SK-N-SH (cell line): ENCODE measurements at places on chromosomes 2 and 18. TPM values are rescaled to one million over a fixed set of nuclear protein-coding genes. Genes with fewer than 3 reads are reported as not detected.

- peaks cover 3% of the 10 kb centered on the region; the same call in 1 of the 2 replicates for H3K36me3 ChIP-seq
- no peak overlapping the region for H3K27ac ChIP-seq
- H3K4me3 ChIP-seq, result no peak overlapping the region
- H3K4me1 ChIP-seq, result no peaks in the 10 kb centered on the region
- DNase-seq, result no peak
These were observed 45.9 kb downstream of the FAM228A start for GRCh38 chr2:24220554-24221291.

Gene CCDC102B
- polyA plus RNA-seq, result 2.0 and 2.4 TPM in 2 replicates

Gene KIAA2012
- polyA plus RNA-seq, result 0.07 and 0.11 TPM in 2 replicates

GRCh38 chr2:239499726-239500573 lies 99.1 kb upstream of the HDAC4 start:
- H3K36me3 ChIP-seq, result no peaks in the 10 kb centered on the region
- no peak overlapping the region for H3K27ac ChIP-seq
- no peaks in the 10 kb centered on the region for H3K4me1 ChIP-seq
- no peak overlapping the region for H3K4me3 ChIP-seq

Gene C2orf72
- polyA plus RNA-seq, result 0.32 and 0.35 TPM in 2 replicates

Gene FAM161A
- polyA plus RNA-seq, result 0.90 and 1.2 TPM in 2 replicates

Gene SPATA3
- polyA plus RNA-seq, result not detected in 2 replicates

- peaks cover 33% of the 10 kb centered on the region for H3K27me3 ChIP-seq
- no peak overlapping the region for H3K27ac ChIP-seq
- 0 out of 2 replicates have a peak, but pooled peaks cover 6% of the 10 kb centered on the region for H3K4me1 ChIP-seq
- H3K36me3 ChIP-seq, result no peaks in the 10 kb centered on the region
- DNase-seq, result no peak
- H3K4me3 ChIP-seq, result no peak overlapping the region
These were observed 7.5 kb upstream of the BCL11A start for GRCh38 chr2:60560734-60561644.

Gene CCDC74B
- polyA plus RNA-seq, result 14.5 and 16.2 TPM in 2 replicates

GRCh38 chr2:1611886-1612285 lies 132.4 kb downstream of the PXDN start:
- H3K27me3 ChIP-seq, result no peaks in the 10 kb centered on the region
- no peak for DNase-seq
- no peak overlapping the region for H3K4me3 ChIP-seq
- no peak overlapping the region for H3K27ac ChIP-seq

Gene HRH4
- not detected in 2 replicates for polyA plus RNA-seq

GRCh38 chr2:100852999-100853908 lies 33.3 kb downstream of the NPAS2 start:
- no peak overlapping the region for H3K27ac ChIP-seq
- H3K4me1 ChIP-seq, result peaks cover 14% of the 10 kb centered on the region; the same call in 1 of the 2 replicates
- no peak overlapping the region for H3K4me3 ChIP-seq

GRCh38 chr2:43074052-43074451 lies 152.4 kb downstream of the ZFP36L2 start:
- peak overlapping the region; percentile 95 for H3K27ac ChIP-seq
- H3K4me1 ChIP-seq, result peaks cover 49% of the 10 kb centered on the region
- no peak for DNase-seq
- no peaks in the 10 kb centered on the region for H3K27me3 ChIP-seq
- no peak overlapping the region for H3K4me3 ChIP-seq
- no peaks in the 10 kb centered on the region for H3K36me3 ChIP-seq

Gene RAX
- polyA plus RNA-seq, result not detected in 2 replicates

GRCh38 chr2:236840215-236840614 lies 245.5 kb upstream of the COPS8 start:
- H3K27me3 ChIP-seq, result no peaks in the 10 kb centered on the region; the same call in 1 of the 2 replicates
- H3K27ac ChIP-seq, result no peak overlapping the region
- H3K36me3 ChIP-seq, result no peaks in the 10 kb centered on the region

- no peak for DNase-seq
- no peaks in the 10 kb centered on the region for H3K27me3 ChIP-seq
- H3K4me1 ChIP-seq, result peaks cover 3% of the 10 kb centered on the region; the same call in 1 of the 2 replicates
These were observed 264.5 kb downstream of the BCL2 start for GRCh38 chr18:63054901-63055584.

GRCh38 chr2:178477443-178478129 lies 814 bp downstream of the FKBP7 start:
- no peaks in the 10 kb centered on the region for H3K27me3 ChIP-seq
- peak; percentile 34 for DNase-seq
- peak overlapping the region; percentile 93 for H3K4me3 ChIP-seq
- peak overlapping the region; percentile 91 for H3K27ac ChIP-seq
- peaks cover 26% of the 10 kb centered on the region for H3K4me1 ChIP-seq
- H3K36me3 ChIP-seq, result peaks cover 5% of the 10 kb centered on the region

DNA sequence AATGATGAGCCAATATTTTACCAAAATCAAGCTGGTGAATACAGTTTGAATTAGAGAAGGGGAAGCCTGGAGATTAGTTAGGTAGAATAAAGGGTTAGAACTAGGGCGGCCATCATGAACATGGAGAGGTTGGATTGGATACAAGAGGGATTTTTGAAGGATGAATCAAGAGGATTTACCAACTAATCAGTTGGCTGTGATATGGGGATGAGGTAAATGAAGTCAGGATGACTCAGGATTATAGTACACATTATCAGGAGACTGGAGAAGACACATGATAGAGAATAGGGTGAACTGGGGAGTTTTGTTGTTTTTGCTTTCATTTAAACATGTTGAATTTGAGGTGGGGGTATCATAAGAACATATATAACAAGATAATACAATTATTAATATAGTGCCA lies 73.8 kb upstream of the PROKR1 start:
- no peak for DNase-seq
- H3K4me1 ChIP-seq, result 0 out of 2 replicates have a peak, but pooled peaks cover 6% of the 10 kb centered on the region
- H3K4me3 ChIP-seq, result no peak overlapping the region
- H3K27me3 ChIP-seq, result no peaks in the 10 kb centered on the region

- no peaks in the 10 kb centered on the region for H3K4me1 ChIP-seq
- H3K27ac ChIP-seq, result no peak overlapping the region
- no peaks in the 10 kb centered on the region for H3K27me3 ChIP-seq
- H3K36me3 ChIP-seq, result no peaks in the 10 kb centered on the region
- DNase-seq, result no peak
These were observed 107.6 kb upstream of the MAP3K20 start for GRCh38 chr2:172968061-172968469.

DNA sequence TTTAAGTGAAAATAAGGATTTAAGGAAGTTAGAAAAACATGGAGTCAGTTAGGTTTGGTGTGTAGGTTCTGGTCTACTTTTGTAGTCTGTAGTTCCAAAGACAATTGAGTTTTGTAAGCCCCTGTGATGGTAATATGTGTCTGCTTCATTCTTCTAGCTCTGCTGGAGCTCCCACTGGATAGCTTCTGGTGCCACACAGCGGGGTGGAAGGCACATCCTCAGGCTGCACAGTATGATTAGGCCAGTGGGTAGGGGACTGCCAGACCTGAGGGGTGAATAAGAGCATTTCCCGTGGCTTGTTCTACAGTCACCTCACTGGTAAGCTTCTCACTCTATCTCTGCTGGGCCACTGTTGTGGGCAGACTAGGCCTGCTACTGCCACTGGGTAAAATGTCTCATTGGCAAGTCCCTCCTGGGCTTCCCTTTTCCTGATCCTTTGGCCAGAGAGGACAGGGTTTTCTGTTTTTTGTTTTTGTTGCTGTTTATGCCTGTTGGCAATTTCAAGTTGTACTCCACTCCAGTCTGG lies 44.5 kb downstream of the TMEM131 start:
- no peak overlapping the region for H3K4me3 ChIP-seq
- H3K27me3 ChIP-seq, result no peaks in the 10 kb centered on the region
- peak overlapping the region; percentile 61; the same call in 1 of the 2 replicates for H3K27ac ChIP-seq
- DNase-seq, result no peak
- H3K4me1 ChIP-seq, result peaks cover 18% of the 10 kb centered on the region
- H3K36me3 ChIP-seq, result no peaks in the 10 kb centered on the region

DNA sequence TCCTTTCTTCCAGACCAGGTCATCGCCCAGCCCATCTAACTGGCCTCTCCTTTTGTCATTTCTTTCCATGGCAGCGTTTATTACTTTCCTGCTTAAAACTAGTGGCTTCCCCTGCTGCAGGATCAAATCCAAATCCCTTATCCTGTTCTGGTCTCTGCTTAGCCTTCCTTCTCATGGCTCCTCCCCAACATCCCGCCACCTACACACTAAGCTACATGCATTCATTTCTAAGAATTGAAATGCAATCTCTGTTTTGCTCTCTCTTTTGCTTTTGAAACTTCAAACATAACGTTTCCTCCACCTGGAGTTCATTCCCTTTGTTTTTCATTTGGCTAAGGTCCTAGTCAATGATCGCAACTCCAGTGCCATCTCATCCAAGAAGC lies 18.0 kb upstream of the DPP4 start:
- peak overlapping the region; percentile 82 for H3K27ac ChIP-seq
- no peak overlapping the region for H3K4me3 ChIP-seq
- DNase-seq, result no peak

DNA sequence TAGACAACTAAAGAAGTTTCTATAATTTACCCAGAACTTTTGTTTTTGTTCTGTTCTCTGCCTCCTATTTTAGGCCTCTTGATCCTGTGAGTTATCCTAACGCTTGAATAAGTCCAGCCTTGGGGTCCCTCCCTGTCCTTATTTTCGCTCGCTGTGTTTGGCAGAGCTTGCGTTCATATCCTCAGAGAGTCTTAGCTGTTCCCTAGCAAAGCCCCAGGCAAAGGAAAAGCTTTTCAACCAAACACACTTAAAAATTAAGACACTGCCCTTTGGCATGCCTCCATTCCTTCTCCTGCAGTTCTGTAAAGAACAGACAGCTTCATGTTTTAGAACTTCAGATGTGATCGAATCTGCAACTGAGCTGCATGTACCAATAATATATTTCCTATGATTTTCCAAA lies 517.2 kb downstream of the SUCLG1 start:
- H3K27ac ChIP-seq, result no peak overlapping the region
- H3K36me3 ChIP-seq, result no peaks in the 10 kb centered on the region
- DNase-seq, result no peak
- H3K4me3 ChIP-seq, result no peak overlapping the region

Gene PNO1
- polyA plus RNA-seq, result 16.8 and 20.6 TPM in 2 replicates

- no peaks in the 10 kb centered on the region for H3K36me3 ChIP-seq
- peak overlapping the region; percentile 94 for H3K4me3 ChIP-seq
- DNase-seq, result no peak
- peaks cover 7% of the 10 kb centered on the region; the same call in 1 of the 2 replicates for H3K27me3 ChIP-seq
- no peak overlapping the region for H3K27ac ChIP-seq
- peaks cover 9% of the 10 kb centered on the region for H3K4me1 ChIP-seq
These were observed 710 bp downstream of the SEC11C start for GRCh38 chr18:59140302-59140885.

Gene RESP18
- polyA plus RNA-seq, result not detected in 2 replicates

DNA sequence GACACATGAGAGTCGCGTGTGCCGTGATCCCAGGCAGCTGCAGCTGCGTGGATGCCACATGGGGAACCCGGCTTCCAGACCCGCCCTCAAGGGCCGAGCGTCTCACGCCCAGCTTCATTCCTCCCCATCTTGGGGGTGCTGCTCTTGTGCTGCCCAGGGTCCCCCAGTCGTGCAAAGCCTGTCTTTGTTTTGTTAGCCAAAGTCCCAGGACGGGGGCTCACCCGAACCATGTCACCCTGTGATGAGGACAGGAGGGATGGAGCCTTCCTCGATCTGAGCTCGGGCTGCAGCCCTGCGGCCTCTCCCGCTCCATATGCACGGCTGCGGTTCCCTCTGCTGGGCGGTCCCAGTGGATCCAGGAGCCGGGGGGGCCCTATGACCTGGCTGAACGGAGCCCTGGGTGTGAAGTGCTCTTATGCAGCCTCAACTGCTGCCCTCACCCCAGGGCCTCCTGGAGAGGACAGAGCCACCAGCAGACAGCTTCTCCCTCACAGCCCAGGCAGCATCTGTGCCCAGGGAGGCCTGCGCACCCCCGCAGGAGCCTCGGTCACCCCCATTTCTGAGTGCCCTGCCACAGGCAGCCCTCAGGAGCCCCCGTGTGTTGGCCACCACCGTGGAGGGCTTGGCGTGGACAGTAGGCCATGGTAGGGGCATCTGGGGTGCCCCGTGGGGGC lies 99.0 kb upstream of the CTDP1 start:
- no peaks in the 10 kb centered on the region for H3K4me1 ChIP-seq
- DNase-seq, result no peak
- no peak overlapping the region for H3K4me3 ChIP-seq
- peaks cover 60% of the 10 kb centered on the region for H3K27me3 ChIP-seq

DNA sequence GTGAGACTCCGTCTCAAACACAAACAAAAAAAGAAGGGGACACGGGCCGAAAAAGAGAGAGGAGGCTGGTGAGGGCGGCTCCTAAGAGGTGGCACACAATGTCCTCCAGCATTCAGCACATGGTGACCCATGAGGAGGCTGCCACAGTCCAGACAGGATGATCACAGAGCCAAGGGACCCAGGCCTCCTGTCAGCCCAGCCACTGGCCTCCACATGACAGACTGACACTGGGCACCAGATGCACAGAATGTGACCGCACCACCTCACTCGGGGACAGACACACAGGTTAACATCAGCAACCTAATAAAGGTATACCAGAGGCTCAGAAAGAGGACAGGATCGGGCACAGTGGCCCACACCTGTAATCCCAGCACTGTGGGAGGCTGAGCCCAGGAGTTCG lies 21.0 kb downstream of the PASK start:
- no peak overlapping the region for H3K4me3 ChIP-seq
- no peaks in the 10 kb centered on the region for H3K36me3 ChIP-seq
- no peaks in the 10 kb centered on the region for H3K4me1 ChIP-seq

Gene SERPINB4
- polyA plus RNA-seq, result 0.06 TPM in 1 of 2 replicates, not detected in the other

DNA sequence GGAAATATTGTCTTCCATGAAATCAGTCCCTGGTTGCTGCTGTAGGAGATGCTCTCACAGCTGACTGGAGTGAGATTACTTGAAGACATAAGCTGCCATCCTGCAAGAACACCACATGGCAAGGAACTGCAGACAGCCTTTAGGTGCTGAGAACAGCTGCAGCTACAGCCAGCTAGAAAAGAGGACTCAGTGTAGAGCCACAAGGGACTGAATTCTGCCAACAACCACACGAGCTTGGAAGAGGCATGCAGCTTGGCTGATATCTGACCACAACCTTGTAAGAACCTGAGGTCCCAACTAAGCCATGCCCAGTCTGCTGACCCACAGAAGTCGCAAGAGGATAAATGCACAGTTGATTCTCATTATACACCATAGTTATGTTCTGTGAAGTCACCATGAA lies 181.8 kb upstream of the ARL4C start:
- no peaks in the 10 kb centered on the region for H3K36me3 ChIP-seq
- H3K4me1 ChIP-seq, result peaks cover 44% of the 10 kb centered on the region
- peak overlapping the region; percentile 80; the same call in 1 of the 2 replicates for H3K27ac ChIP-seq
- no peak for DNase-seq

DNA sequence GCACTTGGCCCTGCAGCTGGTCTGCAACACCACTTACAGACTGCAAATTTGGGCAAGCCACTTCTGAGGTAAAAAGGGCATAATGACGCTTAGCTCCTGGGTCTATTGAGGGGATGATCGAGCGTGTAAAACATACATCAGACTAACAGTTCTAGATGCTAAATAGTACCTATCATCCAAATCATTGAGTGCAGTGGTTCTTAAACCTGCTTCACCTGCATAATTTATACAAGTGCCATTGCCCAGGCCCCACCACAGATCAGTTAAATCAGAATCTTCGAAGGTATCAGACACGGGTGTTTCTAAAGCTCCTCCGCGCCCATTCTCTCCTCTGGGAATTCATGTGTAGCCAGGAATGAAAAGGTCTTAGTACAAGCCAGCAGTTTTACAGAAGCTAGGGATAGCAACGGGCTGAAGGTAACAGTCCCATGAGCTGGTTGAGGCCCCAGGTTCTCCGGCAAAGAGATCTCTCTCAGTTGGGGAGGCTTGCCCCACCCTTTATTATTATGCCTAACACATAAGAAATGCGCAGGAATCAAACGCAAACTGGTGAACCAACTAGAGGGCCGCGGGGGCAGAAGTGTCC lies 737 bp upstream of the RNF181 start:
- H3K4me3 ChIP-seq, result peak overlapping the region; percentile 99
- DNase-seq, result no peak
- H3K4me1 ChIP-seq, result peaks cover 17% of the 10 kb centered on the region
- H3K27ac ChIP-seq, result peak overlapping the region; percentile 91
- H3K36me3 ChIP-seq, result peaks cover 25% of the 10 kb centered on the region
